ENCODE measurements at places on chromosomes 6 and 20.
A peak's percentile ranks its signal among the peaks of the same experiment; 100 is the strongest.

DNA sequence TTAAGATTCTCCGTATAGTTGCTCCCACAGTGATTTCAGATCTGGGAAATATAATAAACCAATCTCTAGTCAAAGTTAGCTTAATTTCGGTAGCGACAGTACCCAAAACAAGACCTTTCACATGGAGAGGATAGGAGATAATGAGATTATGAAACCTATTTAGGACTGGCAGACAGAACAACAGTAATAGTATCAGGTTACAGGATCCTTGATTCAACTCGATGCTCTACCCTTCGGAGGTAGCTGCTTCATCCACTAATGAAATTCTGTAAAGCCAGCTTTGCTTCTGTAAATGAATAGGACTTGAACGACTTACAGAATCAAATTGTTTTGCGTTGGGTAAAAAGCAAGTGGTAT, 534 bp upstream of the AKIRIN2 start:
- peak; percentile 53 for DNase-seq

GRCh38 chr6:24188578-24189080, 62.6 kb downstream of the NRSN1 start:
- no peak for DNase-seq

DNA sequence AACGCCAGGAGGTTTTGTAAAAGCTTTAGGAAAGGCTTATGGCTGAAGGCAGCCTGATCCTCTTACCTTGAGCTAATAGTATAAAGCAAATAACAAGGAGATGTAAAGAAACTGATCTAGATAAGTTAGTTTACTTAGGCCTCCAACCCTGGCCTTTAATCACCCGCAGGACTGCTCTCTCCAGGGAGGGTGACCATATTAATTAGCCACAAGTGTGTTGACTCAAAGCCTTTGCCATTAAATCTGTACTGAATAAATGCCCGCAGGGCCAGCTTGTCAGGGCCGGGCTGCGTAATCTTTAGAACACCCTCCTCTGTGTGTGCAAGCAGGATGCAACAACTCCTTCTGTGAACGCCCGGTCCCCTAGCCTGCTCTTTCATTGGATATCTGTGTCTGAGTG, 6.1 kb upstream of the PRSS16 start:
- DNase-seq: no peak

GRCh38 chr6:56652231-56652630, 9.5 kb upstream of the DST start:
- DNase-seq: no peak

GRCh38 chr20:3925899-3926638, 36.9 kb downstream of the PANK2 start:
- no peak for DNase-seq

- no peak for DNase-seq
These were observed 182.7 kb upstream of the DTNBP1 start for GRCh38 chr6:15845492-15845891.

- DNase-seq: no peak
These were observed 80.1 kb downstream of the AIG1 start for GRCh38 chr6:143140767-143141166.

DNA sequence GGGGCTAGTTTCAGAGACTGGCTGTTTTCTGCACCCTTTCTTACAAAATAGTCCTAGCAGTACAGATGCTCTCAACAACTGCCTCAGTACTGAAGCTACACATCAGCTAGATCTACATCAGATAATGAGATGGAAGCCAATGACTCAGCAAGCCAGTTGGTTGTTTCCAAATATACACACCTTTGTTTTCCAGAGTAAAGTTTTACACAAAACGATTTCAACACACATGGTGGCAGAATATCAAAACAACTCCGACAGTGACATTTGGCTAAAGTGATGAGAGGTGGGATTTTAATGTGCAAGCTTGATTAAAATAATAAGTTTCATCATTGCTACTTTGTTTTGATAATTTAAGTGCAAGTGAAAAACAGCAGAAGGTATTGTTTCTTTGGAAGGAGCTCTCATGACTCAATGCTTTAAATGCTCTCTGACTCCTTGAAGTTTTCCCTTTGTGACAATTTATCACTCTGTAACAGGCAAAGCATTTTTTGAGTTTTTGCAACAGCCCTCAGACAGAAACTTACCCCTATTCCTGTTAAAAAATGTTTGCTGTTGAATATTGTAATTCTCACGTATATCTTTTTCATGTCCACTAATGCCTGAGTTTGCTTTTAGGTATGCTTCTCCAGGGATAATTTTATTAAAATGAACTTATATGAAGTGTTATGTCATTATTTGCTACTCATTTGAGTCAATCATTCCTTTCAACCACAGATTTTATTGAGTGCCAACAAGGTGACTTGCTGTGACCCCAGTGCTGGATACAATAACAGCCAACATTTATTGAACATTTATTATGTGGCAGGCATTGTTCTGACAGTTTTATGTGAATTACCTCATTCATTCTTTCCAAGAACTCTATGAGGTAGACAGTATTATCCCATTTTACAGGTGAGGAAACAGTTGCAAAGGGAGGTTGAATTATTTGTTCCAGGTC, 882.0 kb downstream of the TFAP2A start:
- DNase-seq: peak; percentile 53

GRCh38 chr20:41213150-41213820, 75.9 kb downstream of the PLCG1 start:
- peak; percentile 28 for DNase-seq

GRCh38 chr6:89239338-89239737, 22.2 kb upstream of the GABRR1 start:
- DNase-seq: no peak

GRCh38 chr6:167349631-167350274, 24.9 kb downstream of the TTLL2 start:
- no peak for DNase-seq

DNA sequence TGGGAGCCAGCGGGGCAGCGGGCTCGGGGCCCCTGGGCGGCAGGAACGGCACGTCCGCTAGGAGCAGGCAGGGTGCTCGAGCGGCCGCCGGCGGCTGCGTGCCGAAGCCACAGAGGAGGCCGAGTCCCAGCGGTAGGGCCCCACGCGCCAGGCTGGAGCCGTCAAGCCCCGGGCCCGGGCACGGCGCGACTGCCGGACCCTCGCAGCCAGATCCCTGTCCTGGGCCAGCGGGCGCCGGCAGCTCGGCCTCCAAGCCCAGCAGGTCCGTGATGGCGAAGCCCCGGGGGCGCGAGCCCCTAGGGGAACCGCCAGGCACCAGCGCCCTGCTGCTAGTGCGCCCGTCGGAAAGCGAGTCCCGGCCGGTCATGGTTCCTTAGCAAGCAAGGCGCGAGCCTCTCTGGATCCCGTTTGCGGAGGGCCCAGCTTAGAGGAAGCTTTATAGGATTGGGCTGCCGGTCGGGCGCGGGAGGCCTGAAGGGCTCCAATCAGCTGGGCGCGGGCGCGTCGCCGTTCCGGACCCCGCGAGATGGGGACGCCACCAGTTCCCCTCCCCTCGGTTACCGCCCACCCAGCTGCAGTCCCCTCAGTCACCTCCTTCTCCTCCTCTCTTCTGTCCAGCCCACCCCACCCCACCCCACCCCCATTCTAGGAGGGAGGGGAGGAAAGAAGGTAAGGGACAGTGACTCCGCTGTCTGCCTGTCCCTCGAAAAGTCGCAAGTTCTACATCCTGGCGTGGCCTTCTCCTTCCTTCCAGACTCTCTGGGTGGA, at the start of gene VSX1:
VSX1 (minus strand) TSS at position 412 of the 768 bp plus-strand sequence; CDS start at position 367, 45 bp downstream.
- no peak for DNase-seq

DNA sequence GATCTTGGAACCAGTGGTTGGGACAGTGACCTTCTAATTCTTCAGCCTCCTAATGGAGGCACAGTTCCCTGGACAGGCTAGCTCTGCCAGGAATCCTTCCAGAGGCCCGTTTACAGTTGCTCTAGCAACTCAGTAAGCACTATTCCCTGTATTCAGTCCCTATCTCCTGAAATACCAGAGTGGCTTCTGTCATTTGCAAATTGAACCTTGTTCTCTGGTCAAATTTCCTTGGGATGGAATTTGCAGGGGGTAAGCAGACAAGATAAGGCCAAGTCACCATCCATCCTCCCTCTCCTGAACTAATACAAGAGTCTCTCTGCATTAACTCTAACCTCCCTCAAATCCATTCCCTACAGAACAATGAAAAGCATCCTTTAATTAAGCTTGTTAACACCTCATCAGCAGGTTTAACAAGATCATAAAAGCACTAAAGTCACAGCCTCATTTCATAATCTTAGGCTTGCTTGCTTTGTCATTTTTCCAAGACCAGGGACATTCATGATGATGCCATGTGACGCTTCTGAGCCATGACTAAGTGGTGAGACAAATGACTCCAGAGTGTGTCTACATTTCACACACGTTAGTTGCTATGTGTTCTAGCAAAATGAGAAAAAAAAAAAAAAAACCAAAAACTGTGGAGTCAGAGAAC, 37.1 kb downstream of the SLC22A23 start:
- peak; percentile 65 for DNase-seq

GRCh38 chr6:22612236-22612635, 42.9 kb downstream of the HDGFL1 start:
- DNase-seq: no peak

DNA sequence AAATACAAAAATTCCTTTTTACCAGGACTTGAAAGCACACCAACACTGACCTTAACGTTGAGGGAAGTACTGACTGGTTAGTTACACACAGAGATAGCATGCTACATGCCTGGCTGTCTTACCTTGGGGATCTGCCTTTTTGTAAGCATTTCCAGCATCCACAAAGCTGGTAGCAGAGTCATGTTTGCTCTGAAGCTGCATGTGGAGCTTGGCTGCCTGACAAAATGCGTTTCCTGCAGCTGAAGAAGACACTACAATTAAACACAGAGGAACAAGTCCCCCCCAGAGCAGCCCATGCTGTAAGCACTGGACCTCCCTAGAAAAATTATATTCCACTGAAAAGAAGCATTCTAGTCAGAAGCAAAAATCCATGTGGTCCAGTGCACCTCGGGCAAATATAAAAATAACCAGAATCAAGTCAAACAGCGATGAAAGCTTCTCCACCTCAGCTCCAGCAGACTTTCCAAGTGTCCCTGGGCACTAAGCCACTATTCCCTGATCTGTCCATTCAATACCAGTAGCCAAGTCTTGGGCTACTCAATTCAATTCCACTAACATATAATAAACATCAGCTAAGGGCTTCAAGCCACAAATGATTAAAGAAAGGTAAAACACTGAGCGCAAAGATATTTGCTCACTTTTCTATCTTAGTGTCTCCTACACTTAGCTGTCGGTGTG, 24.2 kb downstream of the NAPB start:
- DNase-seq: no peak

DNA sequence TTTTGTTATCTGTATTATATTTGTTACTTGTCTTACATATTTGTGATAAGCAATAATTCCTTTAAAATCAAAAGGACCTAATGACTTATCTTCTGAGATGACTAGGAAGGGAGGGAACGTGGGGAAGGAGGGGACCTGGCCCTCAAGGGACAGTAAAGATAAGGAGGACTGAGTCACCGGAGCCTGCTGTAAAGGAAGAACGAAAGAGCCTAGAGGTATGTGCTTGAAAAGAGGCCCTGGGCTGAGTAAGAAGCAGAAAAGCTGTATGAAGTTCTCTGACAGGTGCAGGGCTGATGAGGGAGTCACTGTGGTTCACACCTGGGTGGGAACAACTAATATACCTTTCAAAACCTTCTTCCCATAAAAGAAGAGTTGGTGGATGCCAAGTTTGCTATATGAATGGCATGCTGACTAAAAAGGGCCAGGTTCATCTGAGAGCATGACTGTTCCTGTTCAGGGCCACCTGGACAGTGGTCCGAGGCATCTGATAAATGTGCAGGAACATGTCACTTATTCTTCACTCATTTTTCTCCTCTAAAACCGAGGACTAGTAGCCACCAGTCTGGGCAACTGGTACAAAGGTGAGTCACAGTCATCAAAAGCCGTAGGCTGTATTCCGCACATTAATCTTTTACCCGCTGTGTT, 111.3 kb downstream of the TNFAIP3 start:
- no peak for DNase-seq

GRCh38 chr6:112184951-112185350, 69.4 kb downstream of the LAMA4 start:
- no peak for DNase-seq

DNA sequence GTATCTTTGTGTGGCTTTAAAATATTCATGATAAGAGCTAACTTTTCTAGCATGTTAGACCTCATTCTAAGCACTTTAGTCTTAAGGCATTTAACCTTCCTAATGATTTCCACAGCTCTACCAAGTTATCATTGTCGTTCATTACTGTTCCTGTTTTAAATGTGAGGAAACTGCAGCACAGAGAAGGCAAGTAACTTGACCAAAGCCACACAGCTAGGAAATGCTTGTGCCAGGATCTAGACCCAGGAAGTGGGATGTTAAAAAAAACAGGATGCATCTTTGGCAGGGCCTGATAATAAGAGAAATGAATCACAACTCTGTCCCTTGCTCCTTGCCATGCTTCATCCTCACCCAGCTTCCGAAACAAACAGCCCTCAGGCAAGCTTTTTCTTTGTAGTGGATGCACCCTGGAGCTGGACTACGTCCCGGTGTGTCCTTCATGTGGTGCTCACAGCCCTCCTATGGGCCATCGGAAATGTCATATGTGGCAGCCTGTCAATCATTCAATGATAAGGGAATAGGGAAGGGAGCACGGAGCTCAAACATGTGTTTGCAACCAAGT, 196.9 kb upstream of the RREB1 start:
- no peak for DNase-seq

- peak; percentile 64 for DNase-seq
These were observed 222.6 kb downstream of the ZMYND8 start for GRCh38 chr20:47133809-47134456.

- DNase-seq: no peak
These were observed 91.3 kb upstream of the THEMIS start for GRCh38 chr6:127992144-127992543.

- no peak for DNase-seq
These were observed 775.1 kb upstream of the NRSN1 start for GRCh38 chr6:23350752-23351453.

DNA sequence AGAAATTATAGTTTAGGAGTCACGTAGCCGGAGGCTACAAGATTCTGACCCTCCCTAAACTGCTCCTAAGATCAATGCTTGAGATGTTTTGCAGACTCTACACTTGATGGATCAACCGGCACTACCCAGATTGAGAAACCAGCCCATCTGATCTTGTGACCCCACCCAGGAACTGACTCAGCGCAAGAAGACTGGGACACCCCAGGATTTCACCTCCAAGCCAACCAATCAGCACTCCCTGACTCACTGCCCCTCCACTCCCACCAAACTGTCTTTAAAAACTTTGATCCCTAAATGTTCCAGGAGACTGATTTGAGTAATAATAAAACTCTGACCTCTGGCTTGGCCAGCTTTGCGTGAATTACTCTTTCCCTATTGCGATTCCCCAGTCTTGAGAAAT, 99.8 kb downstream of the OPRM1 start:
- no peak for DNase-seq

- no peak for DNase-seq
These were observed 8.0 kb upstream of the MYLK2 start for GRCh38 chr20:31811198-31811597.

GRCh38 chr20:19412254-19412653, 199.8 kb downstream of the SLC24A3 start:
- no peak for DNase-seq

DNA sequence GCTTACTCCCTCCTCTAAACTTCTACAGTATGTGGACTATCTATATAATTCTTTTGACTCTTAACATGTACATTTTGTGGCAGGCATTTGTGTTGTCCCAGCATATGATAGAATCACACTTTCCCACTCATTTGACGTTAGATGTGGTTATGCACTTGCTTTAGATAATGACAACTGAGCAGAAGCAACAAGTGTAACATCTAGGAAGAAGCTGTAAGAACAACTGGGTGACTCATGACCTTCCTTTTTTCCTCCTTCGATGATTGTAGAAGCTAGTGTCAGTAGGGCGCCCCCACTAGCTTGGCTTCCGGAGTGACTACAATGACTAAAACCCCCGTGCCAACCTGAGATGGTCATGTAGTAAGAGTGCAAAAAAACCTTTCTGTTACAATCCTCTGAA, 74.6 kb upstream of the CEP85L start:
- DNase-seq: no peak

GRCh38 chr6:145212813-145213212, 522.5 kb downstream of the EPM2A start:
- no peak for DNase-seq
